ENCODE measurements at places on chromosomes 16 and 17. TPM values are rescaled to one million over a fixed set of nuclear protein-coding genes. Genes with fewer than 3 reads are reported as not detected.

LGALS9B gene
- not detected for total RNA-seq

CSH1 gene
- total RNA-seq = not detected

WIPF2 gene
- 38.3 TPM for total RNA-seq

PNMT gene
- total RNA-seq = 4.3 TPM

DNA sequence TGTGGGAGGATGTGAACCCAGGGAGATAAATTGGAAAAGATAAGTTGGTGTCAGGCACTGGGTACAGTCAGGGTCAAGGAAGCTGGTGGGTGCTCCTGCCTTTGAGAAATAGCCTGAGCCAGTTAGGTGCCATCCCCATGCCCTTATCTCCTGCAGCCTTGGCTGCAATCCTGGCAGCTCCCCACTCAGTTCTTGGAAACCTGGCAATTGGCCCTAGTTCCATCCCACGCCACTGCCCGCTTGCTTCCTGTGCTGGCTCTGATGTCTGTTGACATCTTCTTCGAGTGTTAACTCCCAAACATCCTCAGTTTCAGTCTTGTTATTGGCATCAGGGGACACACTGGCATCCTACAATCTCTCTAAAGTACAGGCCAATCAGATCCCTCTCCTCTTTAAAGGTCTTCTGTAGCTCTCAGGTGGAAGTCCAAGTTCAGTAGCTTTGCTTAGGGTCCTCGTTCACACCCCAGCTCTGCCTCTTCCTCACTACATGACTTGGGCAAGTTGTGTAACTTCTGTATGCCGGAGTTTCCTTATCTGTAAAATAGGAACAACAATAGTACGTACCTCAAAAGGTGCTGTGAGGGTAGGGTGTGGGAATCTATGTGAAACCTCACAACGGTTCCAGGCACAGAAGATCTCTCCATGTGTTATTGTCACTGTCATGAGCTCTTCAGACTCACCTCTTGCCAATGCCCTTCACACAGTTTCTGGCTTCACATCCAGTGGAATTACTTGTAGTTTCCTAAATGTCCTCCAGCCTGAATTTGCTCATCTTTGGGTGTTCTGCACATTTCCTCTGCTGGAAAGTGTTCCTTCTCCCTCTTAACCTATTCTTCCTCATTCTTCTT is 13.5 kb upstream of the PRKAR1A start:
- H3K27ac ChIP-seq = peak overlapping the region; percentile 77
- H3K27me3 ChIP-seq = no peaks in the 10 kb centered on the region
- H3K4me3 ChIP-seq = no peak overlapping the region
- no peaks in the 10 kb centered on the region for H3K36me3 ChIP-seq

DNA sequence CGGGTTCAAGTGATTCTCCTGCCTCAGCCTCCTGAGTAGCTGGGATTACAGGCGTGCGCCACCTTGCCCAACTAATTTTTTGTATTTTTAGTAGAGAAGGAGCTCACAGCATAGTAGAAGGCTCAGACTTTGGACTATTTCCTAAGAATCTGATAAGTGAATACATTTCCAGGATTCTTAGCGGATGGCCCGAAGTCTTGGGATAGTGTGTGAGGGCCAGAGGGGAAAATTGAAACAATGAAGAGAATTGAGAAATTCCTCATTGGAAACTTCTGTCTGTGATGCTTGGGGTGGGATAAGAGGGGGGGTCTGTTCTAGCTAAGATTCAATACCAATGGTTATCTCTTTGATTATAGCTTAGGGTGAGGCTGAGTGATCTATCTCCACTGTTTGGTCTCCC is 183.3 kb downstream of the MSI2 start:
- no peak overlapping the region for H3K27ac ChIP-seq
- H3K27me3 ChIP-seq = no peaks in the 10 kb centered on the region
- no peak for DNase-seq
- peaks cover 11% of the 10 kb centered on the region for H3K4me1 ChIP-seq

DNA sequence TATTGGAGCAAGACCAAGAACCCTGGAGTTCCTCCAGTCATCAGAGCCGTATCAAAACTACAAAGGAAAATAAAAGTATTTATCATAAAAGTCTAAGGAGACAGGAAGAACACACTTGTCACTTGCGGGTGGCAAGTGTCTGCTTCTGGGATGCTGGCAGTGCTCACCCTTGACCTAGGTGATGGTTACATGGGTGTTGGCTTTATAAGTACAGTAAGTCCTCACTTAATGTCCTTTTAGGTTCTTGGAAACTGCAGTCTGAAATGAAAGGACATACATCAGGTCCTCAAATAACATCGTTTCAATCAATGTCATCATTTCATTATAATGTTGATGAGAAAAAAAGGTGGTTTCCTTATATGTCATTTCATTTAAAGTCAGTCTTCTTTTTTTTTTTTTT is 3.0 kb upstream of the AIPL1 start:
- peaks cover 31% of the 10 kb centered on the region for H3K27me3 ChIP-seq
- no peak overlapping the region for H3K27ac ChIP-seq
- H3K4me3 ChIP-seq = no peak overlapping the region
- H3K4me1 ChIP-seq = no peaks in the 10 kb centered on the region

DNA sequence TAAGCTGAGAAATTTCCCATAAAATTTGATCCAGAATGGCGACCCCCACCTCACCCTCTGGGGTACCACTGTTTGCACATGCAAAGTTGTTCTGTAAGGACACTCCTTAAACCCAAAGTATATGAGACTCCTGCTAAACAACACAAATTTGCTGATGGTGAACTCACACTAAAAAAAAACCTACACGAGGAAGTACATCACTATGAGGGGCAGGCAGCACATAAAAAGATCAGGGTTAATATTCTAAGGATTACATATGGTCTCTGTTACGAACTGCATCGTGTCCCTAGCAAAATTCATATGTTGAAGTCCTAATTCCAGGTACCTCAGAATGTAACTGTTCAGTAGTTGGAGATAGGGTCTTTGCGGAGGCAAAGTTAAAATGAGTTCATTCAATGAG is 60.3 kb downstream of the LYRM1 start:
- H3K27ac ChIP-seq = no peak overlapping the region
- no peak for DNase-seq
- H3K4me3 ChIP-seq = no peak overlapping the region
- no peaks in the 10 kb centered on the region for H3K4me1 ChIP-seq

GRCh38 chr16:76670125-76670857 is 393.1 kb downstream of the CNTNAP4 start:
- H3K27ac ChIP-seq = no peak overlapping the region
- H3K27me3 ChIP-seq = no peaks in the 10 kb centered on the region
- no peaks in the 10 kb centered on the region for H3K4me1 ChIP-seq
- no peak overlapping the region for H3K4me3 ChIP-seq
- no peak for DNase-seq

- no peaks in the 10 kb centered on the region for H3K27me3 ChIP-seq
- peaks cover 12% of the 10 kb centered on the region for H3K36me3 ChIP-seq
- H3K4me1 ChIP-seq = peaks cover 39% of the 10 kb centered on the region
- no peak overlapping the region for H3K4me3 ChIP-seq
- H3K27ac ChIP-seq = no peak overlapping the region
Observed at GRCh38 chr17:42354956-42355843, 33.0 kb downstream of the STAT3 start.

DNA sequence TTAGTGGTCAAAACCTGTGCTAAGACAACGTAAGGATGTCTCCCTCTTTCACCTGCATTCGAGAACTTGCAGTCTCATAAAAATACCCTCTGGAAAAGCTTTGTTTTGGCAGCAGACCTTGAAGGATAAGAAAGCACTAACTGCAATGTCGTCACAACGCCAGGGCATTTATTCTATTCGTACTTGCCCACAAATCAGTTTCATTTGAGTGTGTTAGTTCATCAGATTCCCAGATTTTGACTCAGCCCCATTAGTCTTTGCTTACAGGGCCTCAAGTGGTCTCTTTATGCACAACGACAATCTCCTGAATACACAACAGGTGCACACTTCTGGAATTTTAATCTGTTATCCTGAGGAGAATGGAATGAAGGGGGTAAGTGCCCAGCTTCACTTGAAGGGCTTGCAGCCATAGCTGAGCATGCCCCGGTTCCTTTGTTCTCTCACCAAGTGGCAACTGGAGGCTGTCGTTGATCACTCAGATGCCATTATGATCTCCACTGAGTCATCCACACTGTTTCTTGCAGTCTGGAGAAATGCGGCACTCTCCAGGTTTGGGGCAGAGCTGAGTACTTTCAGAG is 58.8 kb downstream of the CLEC19A start:
- no peak overlapping the region for H3K4me3 ChIP-seq
- H3K27ac ChIP-seq = peak overlapping the region; percentile 11
- H3K4me1 ChIP-seq = no peaks in the 10 kb centered on the region
- H3K27me3 ChIP-seq = no peaks in the 10 kb centered on the region
- no peak for DNase-seq

Data from upper lobe of right lung (tissue), 1 donor.